ENCODE measurements at places on chromosomes 3 and 15.

- DNase-seq = no peak
These were observed 5.6 kb downstream of the GSK3B start for GRCh38 chr3:120088622-120089021.

GRCh38 chr3:12679468-12679867, 15.6 kb upstream of the RAF1 start:
- no peak for DNase-seq

GRCh38 chr3:179729086-179729485, 76.2 kb downstream of the USP13 start:
- DNase-seq = no peak

- DNase-seq = no peak
These were observed 297.7 kb downstream of the GBE1 start for GRCh38 chr3:81463781-81464180.

DNA sequence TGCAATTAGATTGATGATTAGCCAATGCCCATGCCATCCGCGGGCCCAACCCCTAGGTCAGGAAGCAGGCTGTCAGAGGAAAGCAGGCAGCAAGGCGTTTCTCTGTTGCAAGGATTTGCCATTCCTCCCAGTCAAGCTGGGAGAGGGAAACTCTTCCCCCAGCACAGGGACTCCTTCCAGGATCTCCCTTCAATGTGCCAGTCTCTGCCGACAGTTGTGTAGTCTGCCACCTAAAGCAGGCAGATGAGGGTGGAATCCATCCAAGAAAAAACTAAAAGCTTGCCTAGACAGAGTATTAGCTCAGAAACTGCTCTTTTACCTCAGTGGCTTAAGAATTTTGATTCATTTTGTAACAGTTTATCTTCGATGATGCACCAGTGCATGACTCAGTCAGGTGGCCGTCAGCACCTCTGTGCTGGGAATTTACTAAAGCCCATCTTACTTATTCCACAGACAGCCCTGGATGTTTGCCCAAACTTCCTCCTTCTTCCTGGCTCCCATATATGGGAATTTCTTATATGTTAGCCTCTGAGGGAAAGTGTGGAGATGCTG, 501.5 kb upstream of the THBS1 start:
- no peak for DNase-seq

DNA sequence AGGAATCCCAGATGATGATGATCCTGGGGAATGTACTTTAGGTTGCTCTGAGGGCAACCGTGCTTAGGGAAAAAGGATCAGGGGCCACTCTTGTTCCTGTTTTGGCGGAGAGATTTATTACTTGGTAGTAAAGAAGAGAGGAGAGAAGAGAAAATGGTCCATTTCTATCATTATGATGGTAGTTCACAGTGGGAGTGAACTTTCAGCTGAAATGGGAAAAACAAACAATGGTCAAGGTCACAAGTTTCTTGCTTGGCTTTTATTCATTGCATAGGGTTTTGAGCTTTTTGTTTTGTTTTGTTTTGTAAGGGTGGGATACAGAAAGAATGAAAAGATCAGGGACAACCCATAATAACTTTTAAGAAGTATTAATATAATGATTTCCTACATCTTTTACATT, 7.7 kb upstream of the UMPS start:
- DNase-seq = no peak

DNA sequence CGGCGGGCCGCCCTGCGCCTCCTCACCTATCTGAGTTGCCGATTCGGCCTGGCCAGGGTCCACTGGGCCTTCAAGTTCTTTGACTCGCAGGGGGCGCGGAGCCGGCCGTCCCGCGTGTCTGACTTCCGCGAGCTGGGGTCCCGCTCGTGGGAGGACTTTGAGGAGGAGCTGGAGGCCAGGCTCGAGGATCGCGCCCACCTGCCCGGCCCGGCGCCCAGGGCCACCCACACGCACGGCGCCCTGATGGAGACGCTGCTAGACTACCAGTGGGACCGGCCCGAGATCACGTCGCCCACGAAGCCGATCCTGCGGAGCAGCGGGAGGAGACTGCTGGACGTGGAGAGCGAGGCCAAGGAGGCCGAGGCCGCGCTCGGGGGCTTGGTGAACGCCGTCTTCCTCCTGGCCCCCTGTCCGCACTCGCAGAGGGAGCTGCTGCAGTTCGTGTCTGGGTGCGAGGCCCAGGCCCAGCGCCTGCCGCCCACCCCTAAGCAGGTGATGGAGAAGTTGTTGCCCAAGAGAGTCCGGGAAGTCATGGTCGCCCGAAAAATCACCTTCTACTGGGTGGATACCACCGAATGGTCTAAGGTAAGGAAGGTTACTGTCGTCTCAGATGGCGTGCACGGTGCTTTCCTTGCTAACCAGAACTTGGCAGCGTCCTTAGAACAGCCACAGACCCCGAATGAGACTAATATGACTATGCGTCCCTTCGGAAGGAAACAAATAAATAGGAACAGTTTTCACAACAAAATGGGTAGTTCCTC, 567 bp downstream of the TICRR start:
- DNase-seq = no peak

DNA sequence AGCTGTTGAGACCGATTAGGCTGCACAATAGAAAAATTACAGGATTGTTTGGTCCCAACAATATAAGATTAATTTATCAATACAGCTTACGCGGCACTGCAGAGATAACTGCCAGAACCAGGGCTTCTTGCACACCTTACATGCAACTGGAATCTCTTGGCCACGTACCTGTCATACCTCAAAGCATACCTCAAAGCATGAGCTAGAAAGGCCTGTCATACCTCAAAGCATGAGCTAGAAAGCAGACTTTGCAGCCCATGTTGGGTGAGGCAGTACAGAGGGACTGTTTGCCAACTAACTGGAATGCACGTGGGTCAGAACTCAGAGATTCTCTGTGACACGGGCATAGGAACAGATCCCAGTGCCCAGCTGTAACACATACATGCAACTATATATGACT, 34.7 kb downstream of the NTRK3 start:
- DNase-seq = no peak

DNA sequence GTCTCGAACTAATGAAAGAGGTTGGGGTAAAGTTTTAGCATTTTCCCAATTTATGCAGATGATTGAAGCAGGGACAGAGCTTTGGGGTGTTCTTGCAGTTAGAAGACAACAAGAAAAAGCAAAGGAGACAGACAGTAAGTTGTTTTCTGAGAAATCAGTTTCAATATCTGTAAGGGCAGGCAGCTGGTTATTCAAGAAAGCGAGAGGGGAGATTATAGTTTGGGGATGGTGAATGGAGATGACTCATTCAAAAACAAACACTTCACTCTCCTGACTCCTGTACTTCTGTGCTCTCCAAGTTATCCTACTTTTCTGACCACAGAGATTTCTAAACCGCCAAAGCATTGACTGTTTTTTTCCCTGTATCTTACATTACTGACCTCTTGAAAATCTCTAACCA, 352.0 kb downstream of the GAP43 start:
- DNase-seq = peak; percentile 14

GRCh38 chr3:146493761-146494160, 24.4 kb upstream of the PLSCR2 start:
- no peak for DNase-seq

DNA sequence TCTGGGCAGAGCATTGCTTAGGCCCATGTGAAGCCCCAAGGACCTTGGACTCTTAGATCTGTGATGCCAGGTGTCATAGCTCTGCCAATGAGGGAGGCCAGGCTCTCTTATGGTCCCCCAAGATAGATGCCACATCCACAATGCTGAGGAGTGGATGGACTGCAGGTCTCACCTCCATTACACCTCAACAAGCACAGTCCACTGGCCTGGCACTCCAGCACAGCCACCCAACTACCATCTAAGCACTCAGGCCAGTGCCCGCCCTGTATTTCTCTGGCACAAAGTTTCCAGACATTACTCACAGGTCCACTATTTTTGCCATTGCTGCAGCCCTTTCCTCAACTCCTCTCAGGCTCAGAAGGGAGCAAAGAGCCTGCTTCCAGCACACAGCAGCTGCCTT, 613.5 kb upstream of the EPHA6 start:
- no peak for DNase-seq

DNA sequence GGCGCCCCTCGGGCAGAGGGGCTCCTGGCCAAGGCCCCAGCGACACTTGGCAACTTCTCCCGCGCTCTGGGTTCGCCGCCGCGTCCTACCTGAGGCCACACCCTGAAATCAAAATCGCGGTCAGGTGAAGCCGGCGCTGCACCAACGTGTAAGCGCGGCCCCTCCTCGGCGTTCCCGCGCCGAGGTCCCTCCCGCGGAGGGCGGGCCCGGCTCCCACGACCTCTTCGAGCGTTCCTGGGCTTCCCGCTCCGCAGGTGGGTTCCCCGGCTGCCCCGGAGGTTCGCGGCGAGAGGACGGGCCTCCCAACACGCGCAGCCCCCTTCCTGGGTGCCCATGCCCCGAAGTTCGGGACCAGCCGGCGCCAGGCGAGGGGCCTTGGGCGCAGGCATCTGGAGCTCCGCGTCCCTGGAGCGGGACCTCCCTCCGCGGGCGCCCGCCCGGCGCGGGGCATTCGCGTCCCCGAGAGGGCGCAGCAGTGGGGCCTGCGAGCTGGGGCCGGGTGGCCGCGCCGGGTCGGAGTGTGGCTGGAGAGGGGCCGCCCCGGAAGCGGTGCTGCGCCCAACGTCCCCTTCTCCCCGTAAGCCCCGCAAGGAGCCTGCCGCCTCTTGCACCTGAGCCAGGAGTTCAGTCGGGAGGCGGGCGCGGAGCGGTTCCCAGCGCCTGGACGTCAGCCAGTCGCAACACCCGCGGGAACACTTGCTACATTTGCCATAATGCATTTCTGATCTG, 13.7 kb downstream of the PAK6 start:
- no peak for DNase-seq

DNA sequence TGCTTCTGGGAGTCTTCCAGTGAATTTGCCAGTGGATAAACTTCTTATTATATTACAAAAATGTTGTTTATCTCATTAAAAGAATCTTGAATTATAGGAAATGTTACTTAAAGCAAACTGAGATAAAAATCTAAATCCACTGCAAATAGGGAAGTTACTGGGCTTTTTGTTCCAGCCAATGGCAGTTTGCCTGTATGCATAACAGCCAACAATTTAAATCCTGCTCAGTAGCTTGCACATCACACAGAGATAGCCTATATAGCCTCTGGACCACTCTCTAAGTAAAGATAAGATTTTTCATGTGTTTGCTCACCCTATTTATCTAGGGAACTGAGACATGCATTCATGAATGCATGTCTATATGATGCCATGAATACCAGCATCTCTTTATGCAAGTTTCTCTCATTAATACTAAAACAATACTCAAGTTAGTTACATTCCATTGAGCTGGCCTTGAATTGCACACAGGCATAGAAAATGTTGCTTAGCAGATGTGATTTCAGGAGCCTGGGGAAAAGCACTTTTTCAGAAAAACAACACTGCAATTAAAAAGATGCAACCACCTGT, 92.1 kb upstream of the GPR149 start:
- no peak for DNase-seq

DNA sequence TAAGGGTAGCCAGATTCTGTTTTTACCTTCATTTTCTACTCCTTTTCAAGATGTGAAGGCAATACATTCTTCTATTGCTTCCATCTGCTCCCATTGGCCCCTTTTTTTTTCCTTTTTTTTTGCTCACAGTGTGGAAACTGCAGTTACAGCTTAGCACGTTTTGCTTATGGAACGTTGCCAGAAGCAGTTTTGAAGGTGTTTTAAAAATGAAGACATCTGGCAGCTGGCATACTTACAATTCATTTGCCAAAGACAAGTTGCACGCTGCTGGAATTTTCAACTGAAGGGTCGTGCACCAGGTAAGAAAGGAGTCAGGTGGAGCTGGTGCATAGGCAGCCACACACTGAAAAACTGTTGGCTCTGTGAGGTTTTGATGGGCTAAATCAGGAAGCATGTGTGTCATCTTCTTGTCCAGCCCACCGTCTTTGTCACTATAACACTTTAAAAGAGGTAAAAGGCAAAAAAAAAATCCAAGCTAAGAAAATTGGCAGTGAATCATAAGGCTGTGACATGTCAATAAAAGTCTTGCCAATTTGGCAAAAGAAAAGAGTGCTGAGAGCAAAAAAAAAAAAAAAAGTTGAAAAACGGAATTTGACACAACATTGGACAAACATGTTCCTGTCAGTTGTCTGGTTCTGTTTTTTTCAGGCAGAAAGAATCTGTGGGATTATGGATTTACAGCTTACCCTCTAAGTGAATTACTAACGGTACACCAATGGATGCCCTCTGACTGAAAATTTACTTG, 225.4 kb upstream of the SOX2 start:
- DNase-seq = no peak

DNA sequence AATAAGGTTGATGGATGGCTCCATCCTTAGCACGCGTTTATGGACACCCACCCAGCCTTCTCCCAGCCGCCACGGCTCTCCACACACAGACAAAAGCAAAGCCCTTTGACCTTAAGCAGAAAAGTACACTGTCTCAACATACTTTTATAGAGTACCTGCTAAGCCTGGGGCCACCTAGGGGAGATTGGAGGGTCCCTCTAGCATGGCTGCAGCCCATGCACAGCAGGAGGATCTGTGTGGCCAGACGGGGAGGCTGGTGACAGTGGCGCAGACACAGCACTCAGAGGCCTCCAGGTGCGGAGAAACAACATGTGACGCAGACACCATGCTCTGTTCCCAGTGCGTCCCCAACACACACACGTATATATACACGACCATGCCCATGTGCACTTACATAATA, 174.9 kb downstream of the XXYLT1 start:
- no peak for DNase-seq

DNA sequence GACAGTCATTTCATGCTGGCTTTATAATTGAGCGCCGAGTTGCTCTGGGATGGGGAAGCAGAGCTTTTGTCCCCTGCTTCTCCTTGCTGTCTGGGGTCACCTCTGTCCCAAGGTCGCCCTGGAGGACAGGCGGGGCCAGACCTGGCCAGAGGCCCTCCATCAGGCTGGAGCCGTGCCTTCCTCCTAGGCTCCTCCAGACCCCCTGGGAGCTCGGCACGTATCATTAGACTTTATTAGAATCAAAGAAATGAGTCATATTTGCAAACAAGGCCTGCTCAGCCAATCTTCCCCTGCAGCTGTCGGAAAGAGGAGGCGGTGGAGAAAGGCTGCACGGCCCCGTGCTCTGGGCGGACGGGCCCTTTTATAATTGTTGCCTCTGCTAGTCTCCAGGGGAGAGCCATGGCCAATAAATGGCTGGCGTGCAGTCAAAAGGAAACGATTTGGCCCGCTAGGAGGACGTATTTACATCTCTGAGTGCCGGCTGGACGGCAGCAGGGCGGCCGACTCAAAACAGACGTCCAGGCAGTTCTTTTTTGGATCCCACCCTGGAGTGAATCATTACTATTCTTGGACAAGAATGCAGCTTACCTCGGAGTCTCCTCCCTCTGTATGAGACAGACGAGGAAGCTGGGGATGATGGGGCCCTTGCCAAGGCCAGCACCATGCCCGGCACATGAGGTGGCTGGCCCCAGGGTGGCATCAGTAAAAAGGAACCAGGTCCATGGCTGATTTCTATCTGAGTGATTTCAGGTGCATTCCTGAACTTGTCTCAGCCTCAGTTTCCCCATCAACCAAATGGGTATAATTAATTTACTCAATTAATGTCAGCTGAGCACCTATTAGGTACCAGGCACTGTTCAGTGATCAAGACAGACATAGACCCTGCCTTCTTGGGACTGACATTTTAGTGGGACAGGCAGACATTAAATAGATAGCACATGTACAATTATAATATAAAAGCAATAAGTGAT, 50.6 kb downstream of the SLC6A6 start:
- DNase-seq = no peak

GRCh38 chr3:120853416-120853815, 54.6 kb upstream of the STXBP5L start:
- DNase-seq = no peak

GRCh38 chr15:69380100-69380725, 33.9 kb upstream of the KIF23 start:
- no peak for DNase-seq

GRCh38 chr3:62703451-62704167, 171.6 kb downstream of the CADPS start:
- no peak for DNase-seq

Data from GM10248 (cell line).